ENCODE measurements at places on chromosomes 3 and 15.

- no peak for DNase-seq
Observed at GRCh38 chr3:141844108-141844507, 32.3 kb upstream of the ATP1B3 start.

- no peak for DNase-seq
Observed at GRCh38 chr3:116776880-116777785, 67.6 kb downstream of the TUSC7 start.

DNA sequence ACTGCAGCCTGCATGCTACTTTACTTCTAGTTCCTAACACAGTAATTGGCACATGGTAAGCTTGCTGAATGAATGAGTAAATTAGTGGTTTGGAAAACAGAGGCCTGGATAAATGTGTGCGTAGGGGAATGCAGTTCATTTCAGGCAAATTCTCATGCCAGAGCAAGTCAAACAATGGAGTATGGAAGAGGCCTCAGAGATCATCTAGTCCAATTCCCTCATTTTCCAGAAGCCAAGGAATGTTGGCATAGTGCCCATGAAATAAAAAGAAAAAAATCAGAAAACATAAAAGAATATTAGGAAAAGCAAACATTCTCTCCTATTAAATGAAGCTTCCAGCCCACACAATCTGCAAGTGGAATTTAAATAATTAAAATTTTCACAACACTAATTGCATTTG, 92.4 kb downstream of the MB21D2 start:
- no peak for DNase-seq

GRCh38 chr3:111979434-111980038, 710 bp downstream of the ABHD10 start:
- DNase-seq, result no peak

GRCh38 chr15:36960179-36960946, 140.0 kb downstream of the MEIS2 start:
- DNase-seq, result no peak

DNA sequence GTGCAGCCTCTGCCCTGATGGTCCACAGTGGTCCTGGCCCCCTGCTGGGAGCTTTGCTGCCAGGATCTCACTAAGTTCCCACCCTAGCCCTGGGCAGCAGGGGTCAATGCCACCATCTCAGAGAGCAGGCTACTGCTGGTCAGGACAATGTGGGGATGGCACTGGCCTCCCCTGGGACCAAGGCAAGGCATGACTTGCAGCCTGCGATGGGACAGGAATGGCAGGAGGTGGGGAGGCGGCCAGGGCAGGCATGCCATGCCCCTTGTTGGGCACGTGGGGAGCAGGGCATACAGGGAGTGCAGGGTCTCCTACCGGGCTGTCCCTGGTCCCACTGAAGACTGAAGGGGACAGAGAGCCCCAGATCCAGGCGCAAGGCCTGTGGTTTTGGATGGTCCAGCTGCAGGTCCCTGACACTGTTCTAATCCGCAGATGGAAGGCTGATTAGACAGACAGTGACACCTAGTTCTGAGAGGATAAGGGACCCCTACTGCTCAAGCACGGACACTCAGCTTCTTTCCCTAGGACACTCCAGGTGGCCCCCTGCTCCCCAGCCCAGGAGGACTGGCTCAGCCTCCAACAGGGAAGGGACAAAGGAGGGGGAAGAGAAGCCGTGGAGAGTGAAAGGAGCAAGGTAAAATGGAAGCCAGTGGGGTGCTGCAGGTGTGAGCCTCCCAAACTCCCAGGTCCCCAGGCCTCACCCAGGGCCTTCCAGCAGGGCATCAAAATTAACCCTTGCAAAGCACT, 69.2 kb upstream of the RPL32 start:
- no peak for DNase-seq

- no peak for DNase-seq
Observed at GRCh38 chr15:29128671-29129070, 141.0 kb downstream of the NSMCE3 start.

- no peak for DNase-seq
Observed at GRCh38 chr15:33859992-33860545, 108.2 kb upstream of the CHRM5 start.

Data from naive thymus-derived CD8-positive, alpha-beta T cell (primary cell).